ENCODE measurements at places on chromosomes 16 and 17. TPM values are rescaled to one million over a fixed set of nuclear protein-coding genes. Genes with fewer than 3 reads are reported as not detected.

The CD300C gene
- total RNA-seq = 0.41 TPM

The SLC47A2 gene
- not detected for total RNA-seq

The WNT3 gene
- not detected for total RNA-seq

The NPW gene
- 3.6 TPM for total RNA-seq

The CMTM1 gene
- 12.5 TPM for total RNA-seq

GRCh38 chr17:55969562-55970324, 183.5 kb upstream of the ANKFN1 start:
- no peak overlapping the region for H3K4me3 ChIP-seq
- H3K36me3 ChIP-seq = no peaks in the 10 kb centered on the region
- no peaks in the 10 kb centered on the region for H3K4me1 ChIP-seq
- DNase-seq = no peak
- H3K27ac ChIP-seq = no peak overlapping the region
- H3K27me3 ChIP-seq = peaks cover 3% of the 10 kb centered on the region

DNA sequence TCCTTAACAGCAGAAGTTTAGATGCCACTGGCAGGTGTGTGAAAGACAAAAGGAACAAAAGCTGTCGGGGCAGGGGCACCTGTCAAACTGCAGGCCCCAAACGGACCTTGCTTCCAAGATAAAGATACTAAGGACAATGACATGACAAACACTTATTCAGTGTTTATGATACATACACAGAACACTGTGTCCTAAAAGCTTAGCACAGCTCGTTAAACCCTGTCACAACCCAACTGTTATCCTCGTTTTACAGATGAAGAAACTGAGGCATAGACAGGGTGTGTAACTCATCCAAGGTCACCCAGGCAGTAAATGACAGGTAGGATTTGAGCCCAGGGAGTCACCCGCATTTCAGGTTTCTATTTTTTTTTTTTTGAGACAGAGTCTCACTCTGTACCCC, 9.6 kb downstream of the SDK2 start:
- H3K27me3 ChIP-seq = peaks cover 7% of the 10 kb centered on the region
- no peak overlapping the region for H3K4me3 ChIP-seq
- no peak for DNase-seq
- no peaks in the 10 kb centered on the region for H3K36me3 ChIP-seq
- no peak overlapping the region for H3K27ac ChIP-seq

GRCh38 chr16:48113471-48113870, 42.3 kb downstream of the ABCC12 start:
- H3K27ac ChIP-seq = no peak overlapping the region
- peaks cover 8% of the 10 kb centered on the region for H3K27me3 ChIP-seq
- no peaks in the 10 kb centered on the region for H3K36me3 ChIP-seq
- peaks cover under 1% of the 10 kb centered on the region for H3K4me1 ChIP-seq
- H3K4me3 ChIP-seq = no peak overlapping the region

DNA sequence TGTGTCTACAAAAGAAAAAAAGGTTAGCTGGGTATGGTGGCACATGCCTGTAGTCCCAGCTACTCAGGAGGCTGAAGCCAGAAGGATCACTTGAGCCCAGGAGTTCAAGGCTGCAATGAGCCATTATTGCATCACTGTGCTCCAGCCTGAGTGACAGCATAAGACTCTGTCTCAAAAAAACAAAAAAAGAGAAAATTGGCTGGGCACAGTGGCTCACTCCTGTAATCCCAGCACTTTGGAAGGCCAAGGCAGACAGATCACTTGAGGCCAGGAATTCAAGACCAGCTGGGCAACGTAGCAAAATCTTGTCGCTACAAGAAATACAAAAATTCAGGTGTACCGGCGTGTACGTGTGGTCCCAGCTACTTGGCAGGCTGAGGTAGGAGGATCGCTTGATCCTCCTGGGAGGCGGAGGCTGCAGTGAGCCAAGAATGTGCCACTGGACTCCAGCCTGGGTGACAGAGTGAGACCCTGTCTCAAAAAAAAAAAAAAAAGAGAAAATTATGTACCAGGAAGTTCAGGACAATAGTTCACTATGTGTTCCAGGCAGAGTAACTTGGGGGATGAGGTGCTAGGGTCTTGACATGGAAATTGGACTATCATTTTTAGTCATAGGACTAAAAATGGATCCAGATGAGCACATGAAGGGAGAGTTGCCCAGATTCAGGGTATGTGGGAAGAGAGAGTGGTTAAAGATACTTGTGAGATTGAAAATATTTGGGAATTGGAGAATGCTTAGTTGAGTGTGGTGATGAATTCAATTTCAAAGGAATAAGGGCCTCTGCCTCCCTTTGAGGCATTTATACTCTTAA, 11.0 kb downstream of the ALDH3A2 start:
- H3K4me3 ChIP-seq = no peak overlapping the region
- peaks cover 18% of the 10 kb centered on the region for H3K36me3 ChIP-seq
- no peak for DNase-seq

- no peaks in the 10 kb centered on the region for H3K4me1 ChIP-seq
- H3K36me3 ChIP-seq = no peaks in the 10 kb centered on the region
- DNase-seq = no peak
- H3K27me3 ChIP-seq = peaks cover 18% of the 10 kb centered on the region
- H3K4me3 ChIP-seq = no peak overlapping the region
These were observed 78.5 kb downstream of the C16orf78 start for GRCh38 chr16:49452108-49452507.

DNA sequence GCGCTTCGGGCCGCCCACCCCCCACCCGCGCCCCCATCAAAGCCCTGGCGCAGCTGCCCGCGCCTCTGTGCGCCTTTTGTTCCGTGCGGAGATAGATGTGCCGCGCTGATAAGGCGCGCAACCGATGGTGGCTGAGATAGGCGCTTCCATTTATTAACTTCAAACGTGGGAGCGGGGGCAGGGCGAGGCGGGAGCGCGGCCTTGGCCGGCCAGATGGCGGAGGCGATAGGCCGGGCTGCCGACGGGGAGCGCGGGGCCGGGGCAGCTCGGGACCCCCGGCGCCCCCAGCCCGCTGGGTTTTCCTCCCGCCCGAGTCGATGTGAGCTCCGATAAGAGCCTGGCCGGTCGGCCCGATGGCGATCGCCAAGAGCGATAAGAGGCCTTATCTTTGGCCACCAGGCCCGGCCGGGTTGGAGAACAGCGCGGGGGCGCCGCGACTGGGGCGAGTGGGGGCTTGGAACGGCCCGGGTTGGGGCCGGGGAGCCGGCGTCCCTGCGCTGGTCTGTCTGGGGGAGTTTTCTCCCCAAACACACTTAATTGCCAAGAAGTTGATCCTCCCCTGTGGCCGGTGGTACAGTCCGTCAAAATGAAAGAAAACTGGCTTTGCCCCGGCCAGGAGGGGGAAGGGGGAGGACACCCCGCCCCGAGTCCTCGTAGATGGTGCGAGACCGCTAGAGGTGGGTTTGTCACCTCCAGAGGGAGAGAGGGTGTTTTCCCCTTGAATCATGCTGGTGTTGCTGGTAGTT, 2.7 kb downstream of the ZFPM1 start:
- H3K4me3 ChIP-seq = peak overlapping the region; percentile 83
- peaks cover 3% of the 10 kb centered on the region for H3K27me3 ChIP-seq
- H3K4me1 ChIP-seq = peaks cover 34% of the 10 kb centered on the region
- peak; percentile 67 for DNase-seq

DNA sequence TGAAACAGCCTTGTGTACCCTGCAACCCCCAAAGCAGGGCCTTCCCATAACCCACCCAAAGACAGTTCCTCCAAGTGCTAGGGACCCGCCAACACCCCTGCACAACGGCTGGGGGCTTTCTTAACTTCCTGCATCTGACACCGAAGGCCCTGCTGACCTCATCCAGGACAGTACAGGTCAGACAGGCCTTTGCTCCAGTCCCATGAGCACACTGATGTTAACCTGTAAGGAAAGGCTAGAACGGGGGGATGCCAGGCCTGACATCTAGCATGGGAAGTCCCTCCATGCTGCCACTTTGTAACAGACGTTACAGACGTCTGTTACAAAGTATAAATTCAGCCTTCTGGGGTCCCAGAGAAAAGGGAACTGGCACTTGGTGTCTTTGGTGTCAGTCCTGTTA, 369.1 kb downstream of the CPPED1 start:
- H3K27ac ChIP-seq = no peak overlapping the region
- no peaks in the 10 kb centered on the region for H3K27me3 ChIP-seq
- peaks cover 2% of the 10 kb centered on the region for H3K36me3 ChIP-seq
- H3K4me1 ChIP-seq = peaks cover 3% of the 10 kb centered on the region
- no peak for DNase-seq
- no peak overlapping the region for H3K4me3 ChIP-seq

DNA sequence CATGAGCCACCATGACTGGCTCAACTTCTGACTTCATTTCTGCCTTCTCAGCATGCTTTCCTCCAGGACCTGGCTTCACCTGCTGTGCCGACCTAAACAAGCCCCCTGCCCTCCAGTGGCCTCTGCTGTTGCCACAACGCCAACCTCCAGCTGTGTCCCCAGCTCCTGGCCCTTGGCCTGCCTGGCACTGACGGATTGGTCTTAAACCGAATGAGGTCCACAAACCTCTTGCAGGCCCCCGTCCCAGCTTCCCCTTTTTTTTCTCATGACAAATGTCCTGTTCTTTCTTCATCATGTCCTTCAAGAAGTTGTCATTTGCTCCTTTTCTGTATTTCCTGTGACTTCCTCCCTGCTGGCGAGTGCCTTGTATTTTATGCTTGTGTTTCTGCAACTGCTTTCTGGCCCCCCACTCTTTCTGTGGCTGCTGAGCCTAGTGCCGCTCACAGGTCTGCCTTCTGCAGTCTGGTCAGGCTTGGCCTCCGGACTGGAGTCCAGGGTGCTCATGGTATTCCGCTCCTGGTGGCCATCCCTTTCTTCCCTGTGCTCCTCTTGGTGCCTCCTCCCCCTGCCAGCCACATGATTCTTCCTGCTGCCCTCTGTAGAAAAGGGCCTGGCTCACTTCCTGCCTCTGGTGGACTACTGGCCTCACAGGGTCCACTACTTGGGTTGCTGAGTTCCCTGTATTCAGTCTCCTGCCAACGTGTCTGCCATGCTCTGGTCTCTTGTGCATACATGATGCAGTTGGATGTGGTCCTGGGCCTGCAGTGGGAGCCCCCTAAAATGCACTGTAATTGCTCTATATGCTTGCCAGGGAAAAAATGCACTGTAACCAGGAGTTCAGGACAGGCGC, 2.9 kb downstream of the ATP6V0C start:
- peaks cover 50% of the 10 kb centered on the region for H3K4me1 ChIP-seq
- peaks cover 12% of the 10 kb centered on the region for H3K36me3 ChIP-seq
- H3K4me3 ChIP-seq = peak overlapping the region; percentile 91
- peaks cover 3% of the 10 kb centered on the region for H3K27me3 ChIP-seq
- peak overlapping the region; percentile 78 for H3K27ac ChIP-seq

DNA sequence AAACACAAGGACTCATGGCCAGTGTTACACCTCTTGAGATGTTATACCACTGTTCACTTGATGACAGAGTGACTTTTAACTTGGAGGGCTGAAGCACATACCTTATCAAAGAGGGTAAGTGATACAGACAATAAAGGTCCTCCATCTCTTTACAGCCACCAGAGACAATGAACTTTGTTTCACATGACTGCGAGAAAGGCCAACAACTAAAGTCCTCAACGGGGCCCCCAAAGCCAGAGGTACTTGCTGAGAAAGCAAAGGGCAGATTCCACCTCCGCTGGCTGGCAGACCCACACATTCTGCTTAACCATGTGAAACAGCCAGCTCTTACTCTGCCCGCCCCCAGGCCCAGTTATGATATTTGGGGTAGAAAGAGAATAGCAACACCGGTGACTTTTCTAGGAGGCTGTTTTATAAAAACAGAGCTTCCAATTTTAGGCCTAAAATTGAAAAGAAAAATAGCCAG, 21.4 kb downstream of the DCUN1D3 start:
- H3K36me3 ChIP-seq = peaks cover 22% of the 10 kb centered on the region
- H3K27me3 ChIP-seq = peaks cover 2% of the 10 kb centered on the region
- peaks cover 62% of the 10 kb centered on the region for H3K4me1 ChIP-seq
- no peak for DNase-seq
- H3K4me3 ChIP-seq = peak overlapping the region; percentile 22

DNA sequence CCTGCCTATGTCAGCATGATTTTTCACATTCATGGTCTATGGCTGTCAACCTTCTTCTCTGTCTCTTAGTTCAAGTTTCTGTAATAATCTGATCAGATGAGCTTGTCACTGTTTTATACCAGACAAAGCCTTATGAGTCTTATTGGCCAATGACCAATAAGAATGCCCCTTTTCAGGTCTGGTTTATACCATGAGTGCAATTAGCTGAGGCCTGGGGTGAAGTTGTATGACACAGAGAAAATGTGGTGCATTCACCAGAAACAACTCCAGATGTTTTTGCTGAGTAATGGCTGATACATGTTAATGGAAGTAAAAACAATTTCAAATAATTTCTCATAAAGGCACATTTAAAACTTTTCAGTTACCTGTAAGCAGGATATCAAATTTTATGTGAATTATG, 218.6 kb upstream of the CDH8 start:
- no peaks in the 10 kb centered on the region for H3K27me3 ChIP-seq
- no peaks in the 10 kb centered on the region for H3K36me3 ChIP-seq
- H3K4me1 ChIP-seq = no peaks in the 10 kb centered on the region
- H3K27ac ChIP-seq = no peak overlapping the region
- DNase-seq = no peak

- H3K27me3 ChIP-seq = peaks cover 10% of the 10 kb centered on the region
- H3K4me3 ChIP-seq = peak within 1 kb of the TSS; percentile 54
- H3K36me3 ChIP-seq = peaks cover 9% of the 10 kb centered on the region
These were observed at the start of gene SLC16A11 for GRCh38 chr17:7043497-7044198. Gene SLC16A11, minus strand, starts transcription at chr17:7044092. Its CDS starts 579 bp downstream, at chr17:7043513.

- H3K4me3 ChIP-seq = no peak overlapping the region
- no peaks in the 10 kb centered on the region for H3K27me3 ChIP-seq
- H3K4me1 ChIP-seq = peaks cover 13% of the 10 kb centered on the region
- peak overlapping the region; percentile 84 for H3K27ac ChIP-seq
- DNase-seq = peak; percentile 18
These were observed 40.6 kb downstream of the MIS12 start for GRCh38 chr17:5526821-5527598.

GRCh38 chr16:87836844-87837581, 32.3 kb downstream of the SLC7A5 start:
- H3K36me3 ChIP-seq = peaks cover 19% of the 10 kb centered on the region
- no peak for DNase-seq
- H3K4me3 ChIP-seq = no peak overlapping the region
- H3K27ac ChIP-seq = no peak overlapping the region
- no peaks in the 10 kb centered on the region for H3K4me1 ChIP-seq

- DNase-seq = no peak
- no peaks in the 10 kb centered on the region for H3K27me3 ChIP-seq
- H3K4me3 ChIP-seq = no peak overlapping the region
These were observed 36.8 kb upstream of the ELAC2 start for GRCh38 chr17:13054666-13055065.

- peak; percentile 37 for DNase-seq
- H3K4me3 ChIP-seq = no peak overlapping the region
- H3K4me1 ChIP-seq = no peaks in the 10 kb centered on the region
- no peaks in the 10 kb centered on the region for H3K27me3 ChIP-seq
- peaks cover 36% of the 10 kb centered on the region for H3K36me3 ChIP-seq
These were observed 19.3 kb downstream of the GDE1 start for GRCh38 chr16:19502395-19503131.

GRCh38 chr16:56260378-56261160, 69.3 kb downstream of the GNAO1 start:
- H3K27ac ChIP-seq = no peak overlapping the region
- no peak for DNase-seq
- H3K36me3 ChIP-seq = peaks cover 1% of the 10 kb centered on the region
- peaks cover 28% of the 10 kb centered on the region for H3K27me3 ChIP-seq
- no peak overlapping the region for H3K4me3 ChIP-seq

GRCh38 chr17:18218756-18219415, 6.5 kb upstream of the LLGL1 start:
- DNase-seq = no peak
- no peak overlapping the region for H3K4me3 ChIP-seq
- H3K27me3 ChIP-seq = no peaks in the 10 kb centered on the region
- no peaks in the 10 kb centered on the region for H3K36me3 ChIP-seq
- peaks cover 5% of the 10 kb centered on the region for H3K4me1 ChIP-seq
- no peak overlapping the region for H3K27ac ChIP-seq

- no peak overlapping the region for H3K27ac ChIP-seq
- no peaks in the 10 kb centered on the region for H3K4me1 ChIP-seq
- DNase-seq = no peak
- no peaks in the 10 kb centered on the region for H3K27me3 ChIP-seq
These were observed 95.0 kb upstream of the PSMD7 start for GRCh38 chr16:74201576-74201975.
